Activated CD4-positive, alpha-beta T cell treated with anti-CD3 and anti-CD28 coated beads, Interleukin-2, amount 10 ng/mL, durations not matched to agents 24 days and 14 days (primary cell): ENCODE measurements at places on chromosomes 13 and 19. TPM values are rescaled to one million over a fixed set of nuclear protein-coding genes. Genes with fewer than 3 reads are reported as not detected.

MAP4K1 gene
- total RNA-seq: 156 and 172 TPM in 2 replicates

KLK11 gene
- total RNA-seq: not detected in 2 replicates

C19orf85 gene
- not detected in 2 replicates for total RNA-seq

LILRB5 gene
- total RNA-seq: not detected in 2 replicates

KLC3 gene
- not detected in 2 replicates for total RNA-seq

TLE2 gene
- 1.4 and 2.3 TPM in 2 replicates for total RNA-seq

GTF2F1 gene
- total RNA-seq: 60.7 and 63.5 TPM in 2 replicates

HSPB6 gene
- total RNA-seq: 0.42 TPM in 1 of 2 replicates, not detected in the other

ZNF177 gene
- 0.09 TPM in 1 of 2 replicates, not detected in the other for total RNA-seq

UPF3A gene
- 51.4 and 52.1 TPM in 2 replicates for total RNA-seq

METTL21C gene
- not detected in 2 replicates for total RNA-seq

TMEM59L gene
- total RNA-seq: not detected in 2 replicates

ITPKC gene
- total RNA-seq: 7.7 and 8.6 TPM in 2 replicates
